Erythroblast (primary cell): ENCODE measurements at places on chromosomes 4 and X.

DNA sequence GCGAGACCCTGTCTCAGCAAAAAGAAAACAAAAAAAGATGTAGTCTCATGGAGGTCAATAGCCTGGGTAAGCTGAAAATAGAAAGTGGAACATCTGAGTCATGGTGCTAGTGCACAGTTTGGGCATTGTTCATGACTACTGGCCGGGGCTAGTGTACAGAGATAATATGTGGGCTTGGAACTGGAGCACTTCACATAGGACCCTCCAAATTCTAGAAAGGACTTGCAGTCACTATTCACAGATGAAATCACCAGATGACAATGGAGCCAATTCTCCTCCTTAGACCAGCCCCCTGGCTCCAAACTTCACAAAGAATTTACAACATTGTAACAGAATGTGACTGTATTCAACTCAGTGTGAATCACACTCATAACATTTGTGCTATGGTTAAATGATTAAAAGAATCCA lies 367.8 kb upstream of the SLC7A11 start:
- no peak for DNase-seq

DNA sequence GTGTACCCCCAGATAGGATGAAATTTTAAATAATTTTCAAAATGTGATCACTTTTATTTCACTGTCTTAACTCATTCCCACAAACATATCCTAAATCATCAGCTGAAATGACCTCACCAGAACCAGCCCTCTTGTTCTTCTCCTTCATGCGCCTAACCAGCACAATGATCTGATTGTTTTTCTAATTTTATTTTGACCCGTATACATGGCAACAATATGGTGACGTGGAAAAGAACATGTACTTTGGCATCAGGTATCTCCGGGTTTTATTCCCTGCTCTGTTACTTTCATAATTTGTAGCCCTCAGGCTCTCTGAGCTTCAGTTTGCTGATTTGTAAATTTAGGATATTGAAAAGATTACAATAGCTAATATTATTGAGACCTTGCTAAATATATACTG lies 562.4 kb upstream of the ZFP42 start:
- no peak for DNase-seq

- no peak for DNase-seq
Measured at GRCh38 chr4:169615467-169616106, 3.2 kb upstream of the NEK1 start.

GRCh38 chr4:168019019-168019651 lies 73.2 kb upstream of the ANXA10 start:
- no peak for DNase-seq

DNA sequence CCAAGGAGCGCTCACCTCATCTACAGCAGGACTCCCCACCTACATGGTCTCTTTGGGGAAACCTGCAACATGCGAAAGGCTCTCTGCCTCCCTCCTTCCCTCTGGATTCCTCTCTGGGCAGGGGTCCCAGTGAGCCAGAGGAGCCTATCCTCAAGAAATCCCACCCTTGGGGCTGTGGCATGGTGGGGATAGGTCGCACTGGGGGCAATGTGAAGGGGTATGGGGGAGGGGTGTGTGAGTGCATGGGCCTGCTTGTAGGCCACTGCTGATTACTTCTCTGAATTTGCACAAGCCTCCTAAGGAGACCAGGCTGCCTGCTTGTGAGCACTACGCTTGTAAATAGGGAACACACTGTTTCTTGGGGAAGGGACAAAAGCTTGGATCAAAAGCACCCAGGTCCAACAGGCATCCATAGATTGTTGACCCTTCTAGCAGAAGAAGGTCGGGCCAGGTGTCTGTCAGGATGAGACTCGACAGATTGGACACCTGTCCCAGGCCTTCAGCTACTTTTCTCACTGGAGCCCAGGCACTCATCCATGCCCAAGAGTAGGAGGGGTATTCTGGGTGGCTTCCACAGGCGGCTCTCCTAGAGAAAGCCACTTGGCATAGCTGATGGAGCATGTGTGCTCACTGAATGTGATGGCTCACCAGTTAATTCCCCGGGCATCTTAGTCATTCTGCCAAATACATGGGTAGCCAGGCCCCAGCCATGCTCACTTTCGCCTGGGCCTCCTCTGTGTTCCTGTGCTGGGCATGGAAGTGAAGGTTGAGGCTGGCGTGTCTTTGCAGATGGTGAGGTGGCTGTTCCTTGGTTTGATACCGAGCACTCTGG lies 75.0 kb downstream of the NBDY start:
- DNase-seq: no peak

GRCh38 chr4:136113921-136114320 lies 1418.4 kb downstream of the PCDH18 start:
- DNase-seq: no peak
